ENCODE measurements at places on chromosomes 7 and 10.

- DNase-seq, result peak; percentile 8
Observed at GRCh38 chr10:62230344-62231121, 38.1 kb downstream of the RTKN2 start.

DNA sequence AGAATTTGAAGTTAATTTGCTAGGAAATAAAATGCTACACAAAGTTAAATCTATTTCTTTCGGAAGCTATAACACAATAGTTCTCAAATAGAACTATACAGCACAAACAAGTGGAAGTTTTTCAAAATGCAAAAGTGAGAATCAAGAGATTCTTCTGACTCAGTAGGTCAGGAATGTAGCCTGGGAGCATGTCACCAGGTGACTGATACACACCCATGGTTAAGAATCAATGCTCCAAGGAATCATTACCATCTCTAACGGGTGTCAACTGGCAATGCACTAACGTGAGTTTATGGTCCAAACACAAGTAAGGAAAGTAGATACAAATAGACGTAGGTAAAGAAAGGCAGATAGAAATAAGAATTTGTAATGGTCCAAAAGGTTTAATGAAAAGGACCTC lies 170.5 kb downstream of the SRPK2 start:
- DNase-seq, result no peak

DNA sequence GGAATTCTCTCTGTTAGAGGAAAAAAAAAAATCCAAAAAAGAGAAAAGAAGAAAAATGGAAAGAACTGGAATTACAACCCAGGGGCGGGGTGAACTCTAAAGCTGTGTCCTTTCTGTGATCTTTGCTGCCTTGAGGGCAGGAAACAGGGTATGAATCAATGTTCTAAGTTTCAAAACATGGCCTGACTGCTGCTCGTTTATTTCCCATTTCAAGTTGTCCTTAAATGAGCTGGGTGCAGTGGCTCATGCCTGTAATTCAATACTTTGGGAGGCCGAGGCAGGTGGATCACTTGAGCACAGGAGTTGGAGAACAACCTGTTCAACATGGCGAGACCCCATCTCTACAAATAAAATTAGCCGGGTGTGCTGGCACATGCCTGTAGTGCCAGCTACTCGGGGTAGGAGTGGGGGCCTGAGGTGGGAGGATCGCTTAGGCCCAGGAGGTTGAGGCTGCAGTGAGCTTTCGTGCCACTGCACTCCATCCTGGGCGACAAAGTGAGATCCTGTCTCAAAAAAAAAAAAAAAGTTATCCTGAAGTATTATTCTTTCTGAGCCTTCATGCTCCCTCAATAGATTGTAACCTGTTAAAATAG lies 24.7 kb upstream of the TFAM start:
- DNase-seq, result no peak

GRCh38 chr10:22662733-22663330 lies 51.5 kb downstream of the PIP4K2A start:
- no peak for DNase-seq

GRCh38 chr7:121187222-121187621 lies 141.6 kb upstream of the WNT16 start:
- no peak for DNase-seq

DNA sequence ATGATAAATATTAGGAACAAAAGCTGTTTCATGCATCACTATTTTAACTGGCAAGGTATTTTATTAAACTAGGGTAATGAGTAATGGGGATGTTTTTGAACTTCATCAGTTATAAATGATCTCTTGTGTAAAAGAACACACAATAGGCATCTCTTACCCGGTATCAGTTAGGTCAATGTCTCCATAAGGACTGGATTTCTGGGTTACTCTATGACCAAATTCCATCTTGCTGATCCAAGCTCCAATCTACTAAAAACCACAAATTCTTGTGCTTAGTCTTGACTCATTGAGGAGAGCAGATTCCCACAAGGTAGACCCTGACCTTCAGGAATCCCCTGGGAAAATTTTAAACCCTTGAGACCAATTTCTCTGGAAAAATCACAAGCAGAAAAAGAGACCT lies 1167.7 kb downstream of the XPNPEP1 start:
- no peak for DNase-seq

DNA sequence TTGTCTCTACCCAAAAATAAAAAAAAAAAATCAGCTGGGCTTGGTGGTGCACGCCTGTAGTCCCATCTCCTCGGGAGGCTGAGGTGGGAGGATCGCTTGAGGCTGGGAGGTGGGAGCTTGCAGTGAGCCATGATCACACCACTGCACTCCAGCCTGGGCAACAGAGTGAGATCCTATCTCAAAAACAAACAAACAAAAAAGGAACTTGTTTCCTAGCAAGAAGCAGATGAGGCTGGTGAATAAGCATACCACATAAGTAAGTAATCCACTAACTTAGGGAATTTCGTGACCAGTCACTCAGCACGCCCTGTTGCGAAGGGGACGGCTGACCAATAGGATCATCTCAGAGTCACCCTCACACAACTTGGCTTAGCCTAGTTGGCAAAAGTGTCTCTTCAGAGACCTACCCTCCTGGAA lies 64.6 kb downstream of the CUX1 start:
- DNase-seq, result no peak

DNA sequence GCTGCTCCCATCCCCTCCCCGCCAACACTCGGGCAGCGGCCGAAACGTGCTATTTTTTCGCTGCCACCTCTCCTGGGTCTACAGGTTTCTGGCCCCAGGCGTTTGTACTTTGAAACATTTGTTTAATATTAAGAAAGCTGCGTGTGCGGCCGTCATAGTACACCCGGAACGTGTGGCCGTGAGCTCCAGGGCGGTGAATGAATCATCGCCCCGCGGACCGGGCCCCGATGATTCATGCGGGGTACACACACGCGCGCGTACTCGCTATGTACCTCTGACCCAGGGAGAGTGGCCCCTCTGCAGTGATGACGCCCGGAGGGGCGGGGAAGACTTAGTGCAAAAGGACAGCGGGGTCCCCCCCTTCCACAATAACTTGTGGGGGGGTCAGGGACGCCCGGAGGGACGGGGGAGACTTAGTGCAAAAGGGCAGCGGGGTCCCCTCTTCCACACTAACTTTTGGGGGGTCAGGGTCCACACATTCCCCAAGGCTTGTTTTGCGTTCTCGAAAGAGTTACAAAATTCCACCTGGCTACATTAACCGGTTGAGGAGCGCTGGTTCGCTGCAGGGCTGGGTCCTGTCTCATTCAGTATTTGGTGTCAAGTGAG lies 56.5 kb upstream of the PCGF5 start:
- DNase-seq, result peak; percentile 82

DNA sequence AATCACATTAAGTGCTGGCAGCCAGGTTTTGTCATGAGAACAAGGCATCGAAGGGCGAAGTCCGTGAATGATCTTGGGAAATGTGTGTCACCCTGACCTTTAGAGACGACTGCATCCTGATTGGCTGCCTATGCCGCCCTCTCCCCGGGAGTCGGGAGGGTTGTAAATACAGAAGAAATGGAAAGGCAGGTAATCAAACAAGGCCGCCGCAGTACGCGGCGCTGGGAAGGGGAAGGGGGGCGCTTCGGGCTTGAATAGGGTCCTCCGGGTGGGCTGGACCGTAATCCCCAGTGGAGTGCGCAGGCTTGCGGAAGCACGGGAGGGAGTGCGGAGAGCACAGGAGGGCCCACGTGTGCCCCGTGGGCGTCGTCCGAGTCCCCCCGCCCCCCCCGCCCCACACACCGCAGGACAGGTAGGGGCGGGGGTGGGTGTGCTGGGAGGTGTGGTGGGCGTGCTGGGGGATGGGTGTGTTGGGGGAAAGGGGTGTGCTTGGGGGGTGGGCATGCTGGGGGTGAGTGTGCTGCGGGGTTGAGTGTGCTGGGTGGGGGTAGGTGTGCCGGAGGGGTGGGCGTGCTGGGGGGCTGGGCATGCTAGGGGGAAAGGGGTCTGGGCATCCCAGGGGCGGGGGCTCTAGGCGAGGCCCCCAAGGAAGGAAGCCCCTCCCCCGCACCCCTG lies 169.4 kb downstream of the ARHGAP12 start:
- DNase-seq, result peak; percentile 68

DNA sequence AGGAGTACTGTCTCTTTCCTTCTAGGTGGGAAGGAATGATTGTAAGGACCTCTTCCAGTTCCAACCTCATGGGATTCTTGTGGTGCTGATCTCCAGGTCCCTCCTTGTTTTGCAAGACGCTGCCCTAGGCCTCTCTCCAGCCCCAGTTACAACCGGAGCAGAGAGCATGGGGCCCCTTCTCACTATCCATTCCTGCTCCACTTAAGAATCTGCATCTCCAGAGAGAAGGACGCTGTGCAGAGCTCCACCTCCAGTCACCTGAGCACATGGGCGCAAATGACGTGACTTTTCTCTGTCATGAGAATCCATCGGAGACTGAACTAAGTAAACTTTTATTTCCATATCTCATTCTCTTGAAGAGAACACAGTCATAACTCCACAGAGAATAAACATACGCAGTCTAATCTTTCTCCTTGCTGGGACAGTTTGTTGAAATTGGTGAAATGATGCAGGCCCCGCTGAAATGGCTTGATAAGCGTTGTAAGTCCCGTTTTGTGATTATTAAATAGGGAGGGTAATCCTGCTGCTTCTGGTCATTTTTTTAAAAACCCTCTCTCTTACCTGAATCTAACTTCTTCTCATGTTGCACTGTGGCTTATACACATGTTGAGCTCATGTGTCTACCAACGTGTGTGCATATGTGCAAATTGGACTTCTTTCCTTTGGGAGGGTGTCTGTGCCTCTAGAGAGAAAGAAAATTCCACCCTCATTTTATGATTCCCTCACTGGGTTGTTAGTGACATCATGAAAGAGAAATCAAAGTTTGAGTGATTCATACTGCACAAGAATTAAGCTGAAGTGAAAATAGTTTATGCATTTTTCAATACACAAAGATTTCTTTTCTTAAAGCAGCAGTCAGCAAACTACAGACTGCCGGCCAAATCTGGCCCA lies 133.2 kb upstream of the TBX20 start:
- no peak for DNase-seq

- peak; percentile 42 for DNase-seq
Observed at GRCh38 chr7:151351027-151351426, 9.4 kb downstream of the NUB1 start.

DNA sequence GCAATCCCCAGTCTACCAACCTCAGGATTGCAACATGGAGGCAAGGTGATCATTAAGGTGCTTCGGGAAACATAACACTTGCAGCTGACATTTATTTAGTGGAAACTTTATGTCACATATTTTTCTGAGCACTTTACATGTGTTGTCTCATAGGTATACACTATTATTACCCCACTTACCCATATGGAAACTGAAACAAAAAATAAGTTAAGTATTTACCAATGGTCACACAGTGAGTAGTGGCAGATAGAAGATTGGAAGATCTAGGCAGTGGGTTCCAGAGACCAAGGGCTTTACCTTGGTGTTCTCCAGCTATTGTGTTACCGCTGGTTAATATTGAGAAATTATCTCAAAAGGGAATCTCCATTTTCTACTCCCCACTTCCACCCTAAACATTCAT lies 1279.1 kb upstream of the SORCS1 start:
- DNase-seq, result no peak

GRCh38 chr7:24912424-24912823 lies 67.6 kb downstream of the OSBPL3 start:
- no peak for DNase-seq

DNA sequence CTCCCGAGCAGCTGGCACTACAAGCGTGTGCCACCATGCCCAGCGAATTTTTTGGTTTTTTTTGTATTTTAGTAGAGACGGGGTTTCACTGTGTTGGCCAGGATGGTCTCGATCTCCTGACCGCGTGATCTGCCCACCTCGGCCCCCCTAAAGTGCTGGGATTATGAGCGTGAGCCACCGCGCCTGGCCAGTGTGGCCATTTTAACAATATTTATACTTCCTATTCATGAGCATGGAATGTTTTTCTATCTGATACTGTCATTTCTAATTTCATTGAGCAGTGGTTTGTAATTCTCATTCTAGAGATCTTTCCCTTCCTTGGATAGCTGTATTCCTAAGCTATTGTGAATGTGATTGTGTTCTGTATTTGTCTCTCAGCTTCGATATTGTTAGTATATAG lies 96.2 kb downstream of the GLCCI1 start:
- DNase-seq, result no peak

GRCh38 chr7:20799566-20800366 lies 13.1 kb upstream of the SP8 start:
- no peak for DNase-seq

Measured in CD4-positive, alpha-beta T cell treated with Interleukin-17A for 4 hours (primary cell).